Aorta (tissue), 5 donors: ENCODE measurements at places on chromosomes 12 and 14. TPM values are rescaled to one million over a fixed set of nuclear protein-coding genes. Genes with fewer than 3 reads are reported as not detected.

Gene POTEG
- not detected for polyA plus RNA-seq

Gene C12orf42
- not detected for polyA plus RNA-seq

Gene ATG14
- 11.5 TPM for polyA plus RNA-seq

DNA sequence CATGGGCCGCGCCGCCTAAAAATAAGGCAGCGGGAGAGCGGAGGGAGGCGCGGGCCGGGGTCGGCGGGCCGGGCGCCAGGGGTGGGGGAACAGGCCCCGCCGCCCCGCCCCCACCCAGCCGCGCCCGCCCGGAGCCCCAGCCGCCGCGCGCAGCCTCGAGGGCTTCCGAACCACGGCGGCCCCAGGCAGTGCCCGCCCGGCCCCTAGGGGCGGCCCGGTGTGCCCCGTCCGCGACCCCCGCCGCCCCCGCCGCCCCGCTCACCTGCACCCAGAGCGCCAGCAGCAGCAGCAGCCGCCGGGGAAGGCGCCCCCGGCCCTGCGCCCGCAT lies 519 bp downstream of the JAG2 start:
- no peak for DNase-seq

DNA sequence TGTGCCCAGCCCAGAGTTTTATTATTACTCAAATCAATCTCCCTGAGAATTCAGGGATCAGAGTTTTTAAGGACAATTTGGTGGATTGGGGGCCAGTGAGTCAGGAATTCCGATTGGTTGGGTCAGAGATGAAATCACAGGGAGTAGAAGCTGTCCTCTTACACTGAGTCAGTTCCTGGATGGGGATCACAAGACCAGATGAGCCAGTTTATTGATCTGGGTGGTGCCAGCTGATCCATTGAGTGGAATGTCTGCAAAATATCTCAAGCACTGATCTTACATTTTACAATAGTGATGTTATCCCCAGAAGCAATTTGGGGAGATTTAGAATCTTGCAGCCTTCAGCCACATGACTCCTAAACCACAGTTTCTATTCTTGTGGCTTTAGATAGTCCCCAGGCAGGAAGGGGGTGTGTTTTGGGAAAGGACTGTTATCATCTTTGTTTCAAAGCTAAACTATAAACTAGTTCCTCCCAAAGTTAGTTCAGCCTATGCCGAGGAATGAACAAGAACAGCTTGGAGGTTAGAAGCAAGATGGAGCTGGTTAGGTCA lies 89.1 kb upstream of the CNOT2 start:
- DNase-seq, result no peak

DNA sequence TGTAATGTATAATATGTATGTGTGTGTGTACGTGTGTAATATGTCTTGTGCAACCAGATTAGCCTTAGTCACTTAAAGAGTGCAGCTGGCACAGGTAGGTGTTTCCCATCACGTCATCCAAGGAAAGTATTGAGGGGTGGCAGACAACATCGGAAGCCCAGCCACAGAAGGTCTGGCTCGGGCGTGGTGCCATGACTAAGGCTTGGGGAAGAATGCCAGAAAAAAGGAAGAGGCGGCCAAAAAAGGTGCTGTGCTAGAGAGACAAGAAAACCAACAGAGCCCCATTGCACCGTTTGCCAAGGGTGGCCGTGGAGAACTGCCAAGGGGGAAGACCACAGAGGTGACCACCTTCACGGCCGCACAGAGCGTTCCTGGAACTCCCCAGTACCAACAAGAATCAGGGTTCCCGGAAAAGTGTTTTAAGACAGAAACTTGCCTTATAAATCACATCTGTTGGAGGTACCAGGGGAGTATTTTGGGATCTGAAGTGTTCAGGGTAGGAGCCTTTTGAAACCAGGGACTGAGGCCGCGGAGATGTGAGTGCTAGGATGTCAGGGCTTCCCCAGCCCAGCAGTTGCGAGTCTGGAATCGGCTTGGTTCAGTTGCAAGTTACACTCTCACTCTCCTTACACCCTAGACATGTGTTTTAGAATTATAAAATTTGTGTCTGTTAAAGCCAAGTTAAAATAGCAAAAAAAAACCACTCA lies 131.2 kb upstream of the DYRK2 start:
- DNase-seq, result peak; percentile 54

GRCh38 chr12:44663291-44663690 lies 212.8 kb downstream of the NELL2 start:
- DNase-seq, result no peak

GRCh38 chr12:29131539-29131938 lies 17.5 kb upstream of the FAR2 start:
- DNase-seq, result peak; percentile 45

DNA sequence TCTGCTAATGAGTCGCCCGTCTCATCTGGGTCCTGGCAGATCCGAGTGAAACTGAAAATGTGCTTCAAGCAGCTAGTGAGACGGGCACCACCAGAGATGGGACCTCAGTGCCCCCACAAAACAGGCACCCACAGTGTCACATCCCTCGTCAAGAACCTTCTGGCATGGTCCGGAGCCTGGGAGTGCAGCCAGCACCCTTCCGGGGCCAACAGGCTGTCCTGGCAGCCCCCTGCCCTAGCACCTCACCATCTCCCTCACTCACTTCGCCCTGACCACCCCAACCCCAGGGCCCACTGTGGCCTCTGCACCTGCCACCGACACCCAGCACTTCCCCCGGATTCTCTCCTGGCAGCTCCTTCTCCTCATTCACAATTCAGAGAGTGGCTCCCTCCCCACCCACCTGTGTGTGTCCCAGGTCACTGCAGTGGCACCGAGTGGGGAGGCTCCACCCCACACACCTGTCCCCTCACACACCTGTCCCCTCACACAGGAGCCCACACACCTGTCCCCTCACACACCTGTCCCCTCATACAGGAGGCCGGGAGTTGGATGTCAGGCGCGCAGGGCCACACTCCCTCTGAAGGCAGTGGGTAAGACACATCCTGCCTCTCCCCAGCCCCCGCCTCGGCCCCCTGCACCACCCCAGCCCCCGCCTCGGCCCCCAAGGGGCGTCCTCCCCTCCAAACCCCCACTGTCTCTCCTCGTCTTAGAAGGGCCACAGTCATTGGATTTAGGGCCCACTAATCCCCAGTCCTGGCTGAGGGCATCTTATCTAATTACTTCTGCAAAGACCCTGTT lies 7.9 kb downstream of the GALNT9 start:
- DNase-seq, result peak; percentile 39
